ENCODE measurements at places on chromosomes 5 and 9.
A peak's percentile ranks its signal among the peaks of the same experiment; 100 is the strongest.

- DNase-seq: no peak
Measured at GRCh38 chr5:146041180-146041789, 64.1 kb downstream of the PLAC8L1 start.

DNA sequence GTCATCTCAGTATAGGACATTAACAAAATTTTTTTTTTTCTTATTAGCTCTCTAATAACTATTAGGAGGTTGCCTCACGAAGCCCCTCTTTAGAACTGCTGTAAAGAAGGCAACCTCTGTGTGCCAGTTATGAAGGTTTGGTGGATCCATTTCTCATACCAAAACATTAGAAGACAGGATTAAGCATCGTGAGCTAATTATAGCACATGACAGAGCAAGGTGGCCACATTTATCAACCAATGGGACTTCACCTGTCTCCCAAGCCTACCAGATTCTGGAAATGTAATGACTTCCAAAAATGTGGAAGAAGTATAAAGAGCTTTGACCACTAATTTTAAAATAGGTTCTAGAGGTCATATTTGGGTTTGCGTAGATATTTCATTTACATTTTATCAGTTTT lies 107.2 kb downstream of the SMARCA2 start:
- DNase-seq: no peak

DNA sequence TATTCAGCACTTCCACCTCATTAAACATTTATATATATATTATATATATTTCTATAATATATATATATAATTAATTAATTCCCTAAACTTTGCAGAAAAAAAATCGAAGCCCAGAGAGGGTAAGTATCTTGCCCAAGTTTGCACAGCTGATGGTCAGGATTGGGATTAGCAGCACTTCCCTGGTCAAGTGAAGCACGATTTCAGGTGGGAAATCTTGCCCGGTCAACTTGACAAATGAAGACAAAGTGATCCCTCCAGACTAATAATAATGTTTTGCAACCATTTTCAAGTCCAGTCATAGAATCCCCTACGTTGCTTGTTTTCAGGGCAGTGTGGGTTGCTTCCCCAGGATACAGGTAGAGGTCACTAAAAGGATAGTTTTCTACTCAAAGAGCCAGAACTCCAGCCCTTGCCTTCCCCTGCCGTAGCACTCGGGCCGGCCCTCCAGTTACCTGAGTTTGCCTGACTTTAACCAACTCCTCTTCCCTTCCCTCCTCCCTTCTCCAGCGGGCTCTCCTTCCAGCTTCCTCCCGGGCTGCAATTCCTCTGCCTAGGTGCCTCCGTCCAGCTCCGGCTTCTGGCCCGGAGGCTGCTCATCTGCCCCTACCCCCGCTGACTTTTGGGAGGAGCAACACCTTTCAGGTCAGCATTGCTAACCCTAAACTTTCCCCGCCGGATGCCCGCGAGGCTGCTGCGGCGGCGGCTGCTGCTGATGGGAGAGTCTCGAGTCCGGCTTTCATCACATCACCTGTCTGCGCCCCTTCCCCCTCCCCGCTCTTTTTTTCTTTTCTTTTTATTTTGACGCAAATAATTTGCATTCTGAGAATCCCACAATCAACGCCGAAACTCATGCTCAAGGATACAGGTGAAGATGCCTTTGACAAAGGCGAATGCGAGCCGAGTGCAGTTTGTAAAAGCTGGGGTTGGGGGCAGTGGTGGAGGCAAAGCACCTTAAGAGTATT lies 930 bp downstream of the PRLR start:
- DNase-seq: no peak

DNA sequence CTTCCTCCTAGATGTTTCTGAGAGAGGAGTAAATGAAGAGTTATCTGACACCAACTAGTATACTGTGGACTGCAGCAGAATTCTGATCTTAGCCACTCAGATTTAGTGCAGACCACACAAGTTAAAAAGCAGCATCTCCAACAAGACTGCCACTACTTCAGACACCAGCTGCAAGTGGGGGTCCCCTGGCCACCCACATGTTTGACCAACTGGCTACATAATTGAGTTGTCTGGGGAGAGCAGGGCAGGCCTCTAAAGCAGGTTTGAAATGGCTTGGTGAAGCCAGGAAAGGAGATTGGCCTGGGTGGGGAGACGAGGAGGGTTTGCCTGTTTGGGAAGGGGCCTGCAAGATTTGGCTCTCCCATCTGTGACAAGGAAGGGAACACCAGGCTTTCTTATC lies 40.5 kb upstream of the FAM81B start:
- DNase-seq: no peak

DNA sequence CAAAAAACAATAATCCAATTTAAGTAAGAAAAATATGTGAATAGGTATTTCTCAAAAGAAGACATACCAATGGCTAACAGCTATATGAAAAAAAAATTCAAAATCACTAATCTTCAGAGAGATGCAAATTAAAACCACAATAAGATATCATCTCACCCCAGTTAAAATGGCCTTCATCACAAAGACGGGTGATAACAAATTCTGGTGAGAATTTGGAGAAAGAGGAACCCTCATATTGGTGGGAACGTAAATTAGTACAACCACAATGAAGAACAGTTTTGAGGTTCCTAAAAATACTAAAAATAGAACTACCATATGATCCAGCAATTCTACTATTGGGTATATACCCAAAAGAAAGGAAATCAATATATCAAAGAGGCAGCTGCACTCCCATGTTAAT lies 94.3 kb downstream of the TMEM167A start:
- DNase-seq: no peak

GRCh38 chr9:71901695-71902597 lies 9.0 kb downstream of the ABHD17B start:
- no peak for DNase-seq

DNA sequence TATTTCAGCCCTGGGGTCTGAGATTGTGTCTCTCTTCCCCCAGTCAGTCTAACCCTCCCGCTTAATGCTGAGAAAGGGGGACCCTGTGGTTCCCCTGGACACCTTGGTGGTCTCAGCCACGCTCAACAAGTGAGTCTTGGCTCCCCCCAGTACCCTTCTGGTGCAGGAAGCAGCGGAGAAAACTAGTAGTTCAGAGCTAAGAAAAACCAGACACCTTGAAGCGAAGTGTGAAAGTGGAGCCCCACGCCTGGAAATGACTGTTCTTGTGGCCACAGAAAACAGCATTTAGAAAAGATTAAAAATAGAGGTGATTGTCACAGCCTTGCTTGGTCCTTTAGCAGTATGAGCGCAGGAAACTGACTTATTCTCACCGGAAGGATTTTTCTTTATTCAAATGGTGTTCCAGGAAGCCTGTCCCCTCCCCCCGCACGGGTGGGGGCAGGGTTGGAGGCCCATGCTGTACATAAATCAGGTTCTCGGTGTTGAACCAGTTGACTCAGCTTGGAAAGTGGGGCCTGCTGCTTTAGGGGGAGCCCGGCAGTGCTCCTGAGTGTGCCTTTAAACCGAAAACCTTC lies 8.1 kb downstream of the ARPC5L start:
- no peak for DNase-seq

- DNase-seq: no peak
Measured at GRCh38 chr9:76609285-76610010, 150.5 kb downstream of the GCNT1 start.

- DNase-seq: no peak
Measured at GRCh38 chr5:38878391-38879077, 32.7 kb downstream of the OSMR start.

DNA sequence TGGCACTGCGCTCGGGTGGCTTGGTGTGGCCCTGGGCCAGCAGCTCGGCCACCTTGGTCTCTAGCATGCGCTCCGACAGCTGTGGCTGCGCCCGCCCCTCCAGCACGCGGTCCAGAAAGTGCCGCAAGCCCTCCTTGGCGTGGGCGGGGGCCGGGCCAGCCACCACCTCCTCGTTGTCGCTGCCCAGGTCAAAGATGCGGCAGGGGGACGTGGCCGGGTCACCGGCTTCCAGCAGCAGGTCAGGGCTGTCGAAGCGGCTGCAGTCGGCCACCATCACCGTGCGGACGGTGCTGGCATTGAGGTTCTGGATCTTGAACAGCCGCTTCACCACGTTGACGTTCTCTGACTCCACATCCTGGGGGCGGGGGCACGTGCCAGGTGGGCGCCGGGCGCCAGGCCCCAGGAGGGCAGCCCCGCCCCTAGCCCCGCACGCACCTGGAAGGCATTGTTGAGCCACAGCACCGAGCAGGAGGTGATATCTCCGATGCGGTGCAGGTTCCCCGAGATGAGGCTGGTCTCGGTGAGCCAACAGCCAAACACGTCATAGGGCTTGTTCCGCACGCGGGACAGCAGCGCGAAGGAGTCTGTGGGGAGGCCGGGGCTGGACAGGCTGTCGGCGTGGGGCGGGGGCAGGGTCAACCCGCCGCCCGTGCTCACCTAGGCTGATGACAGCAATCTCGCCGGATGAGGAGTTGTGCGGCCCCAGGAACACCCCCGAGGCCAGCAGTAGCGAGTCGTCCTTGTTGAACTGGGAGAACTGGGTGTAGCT lies 2.2 kb downstream of the FBXW5 start:
- no peak for DNase-seq

GRCh38 chr5:157574456-157575380 lies 857 bp downstream of the ADAM19 start:
- DNase-seq: no peak

GRCh38 chr5:145941448-145942130 lies 5.2 kb downstream of the SH3RF2 start:
- DNase-seq: no peak

DNA sequence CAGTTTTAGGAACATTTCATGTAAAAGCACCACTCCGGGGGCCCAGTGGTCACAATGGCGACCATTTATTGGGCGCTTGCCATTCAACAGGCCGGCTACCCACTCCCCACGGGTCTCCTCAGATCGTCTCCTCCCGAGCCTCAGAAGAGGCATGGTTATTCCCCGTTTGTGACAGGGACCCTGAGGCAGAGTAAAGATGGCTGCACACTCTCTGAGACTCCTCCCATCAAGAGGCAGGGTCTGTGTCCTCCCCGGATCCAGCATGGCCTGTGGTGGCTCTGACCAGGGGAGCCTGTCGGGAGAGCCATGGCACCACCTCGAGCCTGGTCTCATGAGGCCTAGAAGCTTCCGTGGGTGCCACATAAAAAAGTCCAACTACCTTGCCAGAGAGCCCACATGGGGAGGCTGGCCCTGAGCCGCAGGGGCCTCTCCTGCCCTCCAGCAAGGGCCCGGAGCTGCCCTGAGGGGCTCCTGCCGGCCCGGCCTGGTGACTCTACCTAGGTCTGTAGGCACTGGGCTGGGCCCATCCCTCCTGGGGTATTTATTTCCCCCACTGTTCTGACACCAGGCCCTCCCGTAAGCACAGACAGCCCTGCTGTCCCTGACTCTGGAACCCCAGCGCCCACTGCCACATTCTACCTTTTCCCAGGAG lies 90.8 kb downstream of the VAV2 start:
- DNase-seq: no peak

GRCh38 chr9:87102126-87102525 lies 154.8 kb upstream of the GAS1 start:
- DNase-seq: no peak

- no peak for DNase-seq
Measured at GRCh38 chr5:41112486-41113455, 41.6 kb upstream of the MROH2B start.

DNA sequence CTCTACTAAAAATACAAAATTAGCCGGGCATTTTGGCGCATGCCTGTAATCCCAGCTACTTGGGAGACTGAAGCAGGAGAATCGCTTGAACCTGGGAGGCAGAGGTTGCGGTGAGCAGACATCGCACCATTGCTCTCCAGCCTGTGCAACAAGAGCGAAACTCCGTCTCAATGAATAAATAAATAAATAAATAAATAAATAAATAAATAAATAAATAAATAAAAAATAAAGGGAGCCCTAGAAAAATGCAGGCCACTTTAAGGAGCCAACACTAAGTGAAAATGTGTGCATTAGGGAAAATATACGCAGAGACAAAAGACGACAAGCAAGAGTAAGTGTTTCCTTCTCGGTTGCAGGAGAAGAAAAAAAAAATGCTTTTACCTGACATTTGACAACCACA lies 132.6 kb upstream of the CDH10 start:
- no peak for DNase-seq

DNA sequence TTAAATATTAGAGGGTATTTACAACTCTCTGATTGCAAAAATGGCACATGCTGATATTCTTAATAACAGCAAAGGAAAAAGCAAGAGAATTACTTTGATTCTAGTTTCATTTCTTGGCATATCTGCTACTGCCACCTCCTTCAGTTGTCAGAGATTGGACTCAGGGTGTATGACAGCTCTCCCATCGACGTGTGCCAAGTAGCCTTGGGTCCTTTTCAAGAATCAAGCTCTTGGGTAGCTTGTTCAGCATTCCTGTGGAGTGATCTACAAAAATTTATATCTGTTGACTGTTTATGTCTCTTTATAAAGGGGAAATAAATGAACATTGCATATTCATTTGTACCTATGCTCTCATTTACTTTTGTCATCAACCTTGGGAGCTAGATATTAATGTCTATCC lies 315.6 kb downstream of the PRR16 start:
- no peak for DNase-seq

GRCh38 chr5:34833976-34834793 lies 4.8 kb upstream of the TTC23L start:
- DNase-seq: no peak

- peak; percentile 42 for DNase-seq
Measured at GRCh38 chr9:131598121-131598520, 52.8 kb downstream of the PRRT1B start.

GRCh38 chr9:11868795-11869194 lies 824.4 kb upstream of the TYRP1 start:
- no peak for DNase-seq

DNA sequence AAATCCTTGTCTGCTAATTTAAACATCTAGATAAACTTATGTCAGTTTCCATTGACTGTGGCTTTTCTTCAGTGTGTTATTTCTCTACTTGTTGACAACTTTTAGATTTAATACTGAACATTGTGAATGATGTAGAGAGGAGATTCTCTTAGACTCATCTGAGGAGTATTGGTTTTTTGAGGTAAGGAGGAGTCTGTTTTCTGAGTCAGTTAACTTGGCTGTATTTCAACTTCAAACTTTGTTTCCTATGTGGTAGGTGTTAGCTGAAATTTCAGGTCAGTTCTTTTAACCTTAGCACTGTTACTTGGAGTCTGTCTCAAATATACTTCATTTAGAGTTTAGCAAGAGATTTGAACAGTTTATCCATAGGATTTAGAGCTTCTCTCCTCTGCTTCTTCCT lies 67.9 kb downstream of the XRCC4 start:
- no peak for DNase-seq

- DNase-seq: no peak
Measured at GRCh38 chr9:133711428-133712220, 26.5 kb downstream of the SARDH start.

DNA sequence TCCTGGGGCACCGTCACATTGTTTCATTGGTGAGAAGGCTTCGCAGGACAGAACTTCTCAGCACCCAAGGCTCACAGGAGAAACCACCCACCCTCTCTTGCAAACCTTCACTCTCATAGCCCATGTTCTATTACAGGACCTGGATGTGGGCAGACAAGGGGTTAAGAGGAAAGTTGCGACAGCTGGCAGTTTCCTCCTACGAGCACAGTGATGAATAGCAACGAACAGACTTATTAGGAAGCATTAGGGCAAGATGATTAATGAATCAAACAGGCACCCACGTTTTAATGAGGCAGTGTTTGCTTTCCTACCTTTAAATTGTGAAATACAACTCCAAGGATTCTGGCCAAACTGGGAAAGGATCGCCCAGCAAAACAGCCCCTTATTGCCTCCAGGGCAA lies 339.3 kb downstream of the DRD1 start:
- DNase-seq: no peak
